ENCODE measurements at places on chromosomes 4 and X.

DNA sequence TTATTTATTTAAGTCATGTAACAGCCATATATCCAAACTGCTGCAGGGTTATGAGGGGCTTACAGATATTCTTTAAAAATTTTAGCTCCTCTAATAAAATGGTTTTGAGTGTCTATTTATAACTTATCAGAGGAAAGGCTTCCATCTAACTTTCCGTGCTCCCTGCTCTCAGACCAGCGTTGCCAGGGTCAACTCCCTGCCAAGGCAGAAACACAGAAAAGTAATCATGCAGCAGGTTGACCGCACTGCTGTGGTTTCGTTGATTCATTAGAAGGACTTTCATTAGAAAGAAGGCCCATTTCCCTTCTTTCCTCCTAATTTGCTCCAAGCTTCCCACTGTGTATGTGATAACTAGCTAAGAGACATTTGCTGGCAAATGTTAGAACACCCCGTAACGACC, 33.9 kb downstream of the BCLAF3 start:
- no peak for DNase-seq

GRCh38 chrX:69379412-69379811, 124.7 kb upstream of the NALF2 start:
- DNase-seq, result no peak

GRCh38 chrX:49147936-49148335, 14.6 kb upstream of the MAGIX start:
- DNase-seq, result no peak

DNA sequence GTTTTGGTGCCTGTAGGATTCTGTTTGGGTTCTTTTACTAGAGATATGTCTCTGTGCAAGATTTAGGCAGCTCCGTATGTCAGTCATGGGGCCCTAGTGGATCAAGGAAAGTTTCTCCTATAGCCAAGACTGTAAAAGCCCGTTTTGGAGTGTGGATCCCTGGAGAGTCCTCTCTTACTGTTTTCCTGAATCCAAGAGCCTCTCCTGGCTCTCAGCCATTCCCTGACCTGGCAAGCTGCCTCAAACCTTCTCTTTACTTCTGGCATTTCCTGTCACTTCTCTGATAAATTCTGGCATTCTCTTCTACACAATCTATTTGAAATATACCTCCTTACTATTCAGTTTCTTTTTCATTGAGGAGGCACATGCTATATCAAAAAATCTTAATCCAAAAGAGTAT, 41.4 kb downstream of the DCAF12L2 start:
- DNase-seq, result no peak

DNA sequence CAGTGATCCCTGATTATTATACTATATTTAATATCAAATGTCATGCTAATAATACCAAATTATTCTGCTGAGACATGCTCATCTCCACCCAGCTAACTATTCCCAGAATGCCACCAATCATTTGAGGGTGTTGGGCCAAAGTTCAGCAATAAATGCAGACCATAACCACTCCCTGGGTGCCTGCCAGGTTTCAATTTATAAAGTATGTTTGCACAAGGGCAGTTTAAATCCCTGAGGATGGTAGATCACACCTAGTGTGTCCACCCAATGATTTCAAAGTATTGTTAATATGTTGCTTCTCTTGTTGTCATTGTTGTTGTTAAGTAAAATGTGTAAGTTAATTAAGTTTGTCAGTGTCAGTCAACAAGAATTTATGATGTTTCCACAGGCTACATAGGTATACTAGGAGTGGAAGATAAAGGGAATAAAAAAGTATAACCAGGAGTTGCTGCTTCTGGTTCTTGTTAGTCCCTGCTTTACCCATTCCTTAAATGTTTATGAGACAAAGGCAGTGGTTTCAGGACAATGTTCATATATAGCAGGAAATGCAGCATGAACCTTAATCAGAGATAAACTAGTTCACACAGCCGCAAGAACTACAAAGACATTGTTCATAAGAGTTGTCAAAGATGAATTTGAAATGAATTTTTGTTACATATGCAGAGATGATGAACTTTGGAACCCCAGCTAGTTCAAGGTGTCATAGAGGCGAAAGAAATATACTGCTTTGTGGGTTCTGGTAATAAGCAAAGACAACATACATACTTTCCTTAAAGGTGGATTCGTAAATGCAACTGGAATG, 25.5 kb downstream of the HPGD start:
- DNase-seq, result no peak

GRCh38 chr4:115110191-115111181, 2.9 kb downstream of the NDST4 start:
- DNase-seq, result no peak
